ENCODE measurements at places on chromosomes 7 and 10.

GRCh38 chr7:188727-189500, 3.5 kb upstream of the FAM20C start:
- no peak for DNase-seq

GRCh38 chr7:157139810-157140510, 1.2 kb downstream of the UBE3C start:
- peak; percentile 6 for DNase-seq

DNA sequence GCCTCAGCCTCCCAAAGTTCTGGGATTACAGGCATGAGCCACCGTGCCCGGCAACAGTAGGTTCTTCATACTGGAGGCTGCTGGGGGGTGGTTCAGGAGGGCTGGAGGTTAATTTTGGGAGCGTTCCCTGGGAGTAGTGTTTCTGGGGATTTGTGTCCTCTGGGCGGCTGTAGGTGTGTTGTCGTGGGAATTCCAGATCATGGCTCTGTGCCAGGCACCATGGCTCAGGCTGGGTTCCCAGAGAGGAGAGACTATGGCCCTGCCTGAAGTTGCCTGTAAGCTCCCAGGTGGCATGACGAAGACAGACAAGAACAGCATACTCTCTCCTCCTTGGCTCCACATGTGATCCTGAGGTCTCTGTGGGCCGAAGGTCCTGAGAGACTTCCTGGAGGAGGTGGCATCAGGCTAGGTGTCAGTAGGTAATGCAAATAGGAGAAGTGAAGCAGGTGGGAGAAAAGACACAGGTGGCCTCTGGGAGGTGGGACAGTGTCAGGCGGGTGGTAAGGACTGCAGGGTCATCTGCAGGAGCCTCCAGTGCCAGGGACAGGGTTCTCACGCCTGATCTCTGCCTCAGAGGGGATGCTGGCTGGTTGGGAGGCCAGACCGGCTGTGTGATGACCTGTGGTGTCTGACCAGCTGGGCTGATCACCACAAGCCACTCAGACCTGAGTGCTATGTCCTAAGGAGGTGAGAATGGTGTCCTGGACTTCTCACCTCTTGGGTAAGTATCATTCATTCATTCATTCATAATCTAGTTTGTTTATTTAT, 18.7 kb downstream of the CLIP2 start:
- no peak for DNase-seq

DNA sequence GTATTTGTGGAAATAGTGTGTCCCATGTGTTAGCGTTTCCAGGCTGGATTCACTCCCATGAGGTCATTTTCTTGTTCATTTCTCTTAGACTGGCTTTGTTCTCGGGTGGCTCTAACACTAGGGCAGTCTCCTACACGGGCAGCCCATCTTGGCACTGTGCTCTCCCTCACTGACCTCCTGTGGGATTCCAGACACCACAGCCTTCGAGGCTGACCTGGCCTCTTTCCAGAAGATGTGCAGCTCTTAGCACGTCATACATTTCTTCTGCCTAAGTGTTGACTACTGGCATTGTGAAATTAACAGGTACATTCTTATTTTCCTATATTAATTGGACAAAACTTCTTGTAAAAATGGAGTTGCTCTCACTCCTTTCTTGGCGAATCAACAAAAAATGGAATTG, 72.8 kb downstream of the INSYN2A start:
- DNase-seq: no peak

GRCh38 chr10:68813559-68813958, 13.8 kb upstream of the STOX1 start:
- no peak for DNase-seq

DNA sequence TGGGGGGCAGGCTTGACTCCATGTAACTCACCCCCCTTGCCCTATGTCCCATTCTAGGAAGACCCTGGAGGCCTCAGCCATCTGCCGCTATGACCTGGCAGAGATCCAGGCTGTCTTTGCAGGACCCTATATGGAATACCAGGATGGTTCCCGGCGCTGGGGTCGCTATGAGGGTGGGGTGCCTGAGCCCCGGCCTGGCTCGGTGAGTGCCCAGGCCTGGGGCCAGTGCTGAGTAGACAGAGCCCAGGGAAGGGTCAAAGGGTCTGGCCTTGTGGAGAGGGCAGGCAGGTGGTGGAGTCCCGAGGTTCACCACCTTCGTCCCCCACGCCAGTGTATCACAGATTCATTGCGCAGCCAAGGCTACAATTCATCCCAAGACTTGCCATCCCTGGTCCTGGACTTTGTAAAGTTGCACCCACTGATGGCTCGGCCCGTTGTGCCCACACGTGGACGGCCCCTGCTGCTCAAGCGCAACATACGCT, 7.5 kb downstream of the MRPL43 start:
- no peak for DNase-seq

DNA sequence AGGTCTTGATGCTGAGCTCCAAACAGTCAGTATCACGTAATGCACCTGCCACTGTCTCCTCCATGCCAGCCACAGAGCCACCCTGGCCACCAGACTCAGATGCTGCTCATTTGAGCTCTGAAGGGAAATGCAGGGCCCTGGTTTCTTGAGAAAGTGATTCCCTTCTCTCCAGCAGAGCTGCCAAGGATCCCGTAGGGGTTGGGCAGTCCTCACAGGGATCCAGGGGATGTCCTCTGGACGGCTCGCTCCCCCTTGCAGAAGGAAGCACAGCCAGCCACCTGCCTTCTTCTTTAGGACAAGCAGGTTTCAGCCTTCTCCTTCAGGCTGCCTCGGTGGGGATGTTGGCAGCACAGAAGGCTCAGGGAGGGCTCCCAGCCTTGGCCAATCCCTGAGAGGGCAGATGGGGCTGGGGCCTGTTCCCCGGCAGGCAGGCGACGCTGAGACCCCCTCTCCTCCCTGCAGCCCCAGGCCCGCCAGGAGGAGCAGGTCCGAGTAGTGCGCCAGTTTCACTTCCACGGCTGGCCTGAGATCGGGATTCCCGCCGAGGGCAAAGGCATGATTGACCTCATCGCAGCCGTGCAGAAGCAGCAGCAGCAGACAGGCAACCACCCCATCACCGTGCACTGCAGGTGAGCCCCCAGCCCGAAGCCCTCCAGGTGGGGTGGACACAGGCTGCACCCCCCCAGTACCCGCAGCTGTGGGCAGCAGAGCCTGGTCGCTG, 48.9 kb downstream of the MKI67 start:
- no peak for DNase-seq
